Activated CD4-positive, CD25-positive, alpha-beta regulatory T cell (primary cell): ENCODE measurements at places on chromosomes 13 and 19.

GRCh38 chr19:571566-571974 lies 826 bp upstream of the BSG start:
- no peak for DNase-seq

- DNase-seq: no peak
Observed at GRCh38 chr13:79527698-79528097, 46.7 kb downstream of the NDFIP2 start.

DNA sequence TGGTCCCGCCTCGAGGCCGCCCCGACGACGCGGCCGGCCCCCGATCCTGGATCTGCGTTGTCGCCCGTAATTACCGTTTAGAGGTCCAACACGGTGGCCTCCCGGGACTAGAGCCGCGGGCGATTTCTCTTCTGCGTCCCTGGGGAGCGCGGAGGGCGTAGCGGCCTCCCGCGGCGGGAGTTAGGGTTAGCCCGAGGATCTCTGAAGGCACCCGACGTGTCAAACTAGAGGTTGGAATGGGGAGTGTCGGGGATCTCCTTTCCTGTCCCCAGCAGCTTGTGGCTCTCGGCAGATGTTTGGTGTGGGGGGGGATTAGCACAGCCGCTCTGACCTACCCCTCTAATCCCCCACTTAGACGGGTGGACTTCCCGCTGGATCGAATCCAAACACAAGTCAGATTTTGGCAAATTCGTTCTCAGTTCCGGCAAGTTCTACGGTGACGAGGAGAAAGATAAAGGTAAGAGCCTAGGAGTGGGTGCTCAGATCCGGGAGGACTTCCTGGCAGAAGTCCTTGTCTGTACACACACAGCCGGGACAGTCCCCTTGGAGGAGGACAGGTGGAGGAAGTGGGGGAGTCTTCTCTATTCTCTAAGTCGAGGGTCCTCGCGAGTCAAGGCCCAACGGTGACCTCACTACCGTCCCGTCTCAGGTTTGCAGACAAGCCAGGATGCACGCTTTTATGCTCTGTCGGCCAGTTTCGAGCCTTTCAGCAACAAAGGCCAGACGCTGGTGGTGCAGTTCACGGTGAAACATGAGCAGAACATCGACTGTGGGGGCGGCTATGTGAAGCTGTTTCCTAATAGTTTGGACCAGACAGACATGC lies 581 bp downstream of the CALR start:
- no peak for DNase-seq

DNA sequence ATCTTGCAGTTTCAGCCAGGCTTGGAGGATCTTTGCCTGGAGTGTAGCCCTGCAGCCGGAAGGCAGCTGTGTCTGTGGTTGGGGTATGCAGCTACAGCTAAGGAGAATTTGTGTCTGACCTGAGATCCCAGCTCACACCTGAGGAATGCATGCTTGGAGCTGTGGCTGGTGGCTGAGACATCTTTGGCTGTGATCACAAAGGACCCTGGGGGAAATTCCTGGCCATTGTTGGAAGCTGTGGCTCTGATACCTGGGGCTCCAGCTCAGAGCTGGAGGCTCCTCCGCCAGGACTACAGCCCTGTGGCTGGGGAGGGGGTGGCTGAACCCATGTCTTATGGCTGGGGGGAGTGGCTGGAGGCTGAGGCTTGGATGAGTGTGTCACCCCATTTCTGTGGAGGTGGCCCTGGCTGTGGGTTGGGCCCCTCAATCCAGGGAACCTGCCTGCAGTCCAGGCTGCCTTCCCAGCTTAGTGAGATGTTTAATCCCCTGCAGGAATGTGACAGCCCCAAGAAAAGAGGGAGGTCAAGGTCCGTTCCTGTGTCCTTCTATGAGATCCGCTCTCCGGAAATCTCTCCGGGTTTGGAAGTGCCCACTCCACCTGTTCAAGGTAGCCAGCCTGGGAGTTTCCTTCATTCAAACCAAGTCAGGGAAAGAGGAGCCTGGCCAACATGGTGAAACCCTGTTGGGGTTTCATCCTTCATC lies 27.6 kb downstream of the ARHGEF18 start:
- DNase-seq: no peak

DNA sequence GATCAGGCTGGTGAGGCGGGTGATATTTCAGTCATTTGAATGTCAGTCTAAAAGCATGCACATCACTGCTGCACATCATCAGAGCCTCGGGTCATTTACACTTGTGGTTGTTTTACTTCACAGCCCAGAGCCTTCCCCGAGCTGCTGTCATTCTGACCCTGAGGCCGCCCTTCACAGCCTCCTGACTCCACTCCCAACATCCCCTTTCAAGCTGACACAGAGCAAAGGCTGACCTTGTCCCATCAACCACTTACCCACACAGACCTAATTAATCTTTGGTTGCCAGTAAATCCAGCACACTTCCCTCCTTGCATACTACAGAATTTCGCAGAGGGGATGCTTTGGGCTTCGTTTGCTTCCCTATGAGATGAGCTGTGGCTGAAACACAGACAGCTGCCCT lies 528.1 kb downstream of the DIAPH3 start:
- DNase-seq: no peak

DNA sequence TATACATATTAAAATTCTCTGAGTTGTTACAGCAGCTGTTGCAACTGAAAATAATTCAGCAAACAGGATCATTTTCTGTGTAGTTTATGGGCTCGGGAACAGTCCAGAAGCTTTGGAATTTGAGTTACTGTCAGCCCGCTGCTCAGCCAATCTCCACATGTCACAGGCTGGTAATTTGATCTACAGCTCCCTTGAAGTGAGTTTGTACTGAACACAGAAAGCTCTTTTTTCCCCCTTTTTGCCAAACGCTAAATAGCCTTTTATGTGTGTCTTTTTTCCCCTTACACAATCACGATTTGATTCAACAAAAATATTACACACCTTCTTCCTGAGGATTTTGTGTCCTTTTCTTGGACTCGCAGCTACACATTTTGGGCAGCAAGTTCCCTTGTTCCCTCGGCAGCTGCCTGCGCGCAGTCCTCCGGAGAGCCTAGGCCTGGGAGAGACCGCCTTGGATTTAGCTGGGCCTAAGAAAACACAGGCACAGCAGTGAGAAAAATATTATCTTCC lies 371.4 kb downstream of the KCNRG start:
- no peak for DNase-seq

- DNase-seq: no peak
Observed at GRCh38 chr13:106426909-106427308, 108.6 kb downstream of the EFNB2 start.

DNA sequence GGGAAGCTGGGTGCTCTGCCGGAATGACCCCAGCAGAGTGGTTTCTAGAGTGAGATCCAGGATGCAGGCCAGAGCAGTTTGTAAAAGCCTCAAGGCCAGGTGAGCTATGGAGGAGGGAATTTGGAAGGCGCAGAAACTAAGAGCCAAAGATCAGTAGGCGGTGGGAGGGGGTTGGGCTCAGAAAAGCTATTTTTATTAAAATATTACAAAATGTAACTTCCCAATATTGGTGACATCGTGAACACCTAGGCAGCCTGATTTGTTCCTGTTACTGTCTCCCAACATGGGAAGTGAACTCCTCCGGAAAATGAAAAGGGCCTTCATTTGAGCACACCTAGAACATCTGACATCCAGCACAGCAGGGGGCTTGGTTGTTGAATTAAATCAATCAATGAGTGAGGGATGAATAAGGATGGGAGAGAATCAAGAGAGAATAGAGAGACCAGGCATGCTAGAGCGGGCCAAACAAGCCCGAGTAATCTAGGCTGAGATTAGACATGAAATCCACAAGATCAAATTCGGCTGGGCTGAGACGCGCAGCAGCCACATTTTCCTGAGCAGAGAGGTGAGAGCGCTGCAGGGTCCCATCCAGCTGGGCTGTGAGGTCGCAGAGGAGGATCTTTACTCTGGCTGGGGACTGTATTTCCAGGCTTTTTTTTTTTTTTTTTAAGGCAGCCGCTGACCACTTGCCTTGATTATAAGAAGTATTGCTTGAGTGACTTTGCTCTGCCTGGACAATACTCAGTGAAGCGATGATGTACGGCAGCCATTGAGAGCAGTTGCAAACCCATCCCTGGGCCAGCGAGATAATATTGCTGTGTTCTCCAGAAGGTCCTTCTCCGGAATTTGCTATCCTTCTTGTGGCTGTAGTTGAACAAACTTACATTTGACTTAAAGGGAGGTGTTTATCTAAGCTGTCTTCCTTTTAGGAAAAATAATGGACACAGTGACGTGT lies 178.0 kb upstream of the KL start:
- no peak for DNase-seq

DNA sequence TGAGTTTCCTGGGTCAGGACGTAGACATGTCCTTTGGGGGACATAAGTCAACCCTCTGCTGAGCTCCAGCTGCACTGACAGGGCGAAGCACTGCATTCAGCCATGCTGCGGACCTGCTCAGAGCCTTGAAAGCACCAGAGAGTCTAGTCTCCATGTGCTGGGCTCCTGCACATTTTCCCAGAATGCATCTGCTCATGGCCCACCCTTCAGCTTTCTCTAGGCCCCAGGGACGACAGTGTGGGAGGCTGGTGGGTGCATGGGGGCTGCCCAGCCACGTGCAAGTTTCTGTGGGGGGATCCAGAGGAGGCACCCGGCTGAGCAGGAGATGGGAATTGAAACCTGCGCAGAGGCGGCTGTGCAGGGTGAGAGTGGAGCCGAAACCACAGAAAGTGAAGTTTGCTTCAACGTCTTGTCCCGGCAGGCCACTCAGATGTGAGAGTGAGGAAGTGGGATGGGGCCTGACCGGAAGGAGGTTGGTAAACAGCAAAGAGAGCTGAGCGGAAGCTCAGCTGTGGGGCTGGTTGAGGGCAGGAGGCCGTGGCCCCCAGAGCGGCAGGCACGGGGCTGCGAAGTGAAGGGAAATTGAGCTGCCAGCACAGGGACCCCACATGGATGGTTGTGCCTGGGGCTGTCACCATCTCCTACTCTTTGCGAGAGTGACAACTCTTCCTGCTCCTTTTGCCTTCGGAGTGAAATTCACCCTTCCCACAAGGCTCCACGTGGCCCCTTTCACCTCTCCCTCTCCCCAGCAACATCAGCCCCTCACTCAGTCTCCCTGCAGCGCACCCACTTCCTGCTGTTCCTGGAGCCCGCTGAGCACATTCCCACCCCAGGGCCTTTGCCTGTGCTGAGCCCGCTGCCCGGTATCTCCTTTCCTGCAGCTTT lies 11.8 kb downstream of the PGLS start:
- peak; percentile 35 for DNase-seq

DNA sequence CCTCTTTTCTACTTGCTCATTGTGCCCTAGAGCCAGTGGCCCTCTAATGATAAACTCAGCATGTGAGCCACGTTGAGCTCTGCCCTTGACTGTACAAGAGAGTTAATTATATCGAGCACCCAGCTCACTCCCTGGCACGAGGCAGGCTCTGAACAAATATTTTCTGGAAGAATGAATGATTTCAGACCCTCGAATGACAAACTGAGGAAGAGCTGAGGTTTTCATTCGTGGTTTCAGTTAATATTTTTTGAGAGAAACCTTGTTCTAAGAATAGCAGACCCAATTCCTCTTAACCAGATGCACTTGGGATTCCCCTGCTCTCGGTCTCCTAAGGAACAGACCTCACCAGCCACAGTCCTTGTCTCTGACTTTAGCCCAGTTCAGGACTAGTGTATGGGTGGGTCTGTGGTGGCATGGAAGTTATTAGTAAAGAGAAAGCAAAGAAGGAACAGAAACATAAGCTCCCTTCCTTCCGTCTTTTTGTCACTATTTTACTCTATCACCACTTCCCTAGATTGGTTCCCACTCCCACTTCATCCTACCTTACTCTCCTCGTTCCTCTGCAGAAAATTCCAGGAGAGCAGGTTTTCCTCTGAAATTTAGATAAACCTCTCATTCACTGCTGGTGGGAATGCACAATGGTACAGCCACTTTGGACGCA lies 22.1 kb upstream of the WDFY2 start:
- no peak for DNase-seq

GRCh38 chr19:34243876-34244578 lies 10.3 kb upstream of the GARRE1 start:
- no peak for DNase-seq

GRCh38 chr19:34057155-34057554 lies 115.1 kb upstream of the LSM14A start:
- DNase-seq: no peak

GRCh38 chr13:87893186-87893585 lies 222.0 kb downstream of the SLITRK5 start:
- no peak for DNase-seq
